ENCODE measurements at places on chromosomes 1 and 21.
A peak's percentile ranks its signal among the peaks of the same experiment; 100 is the strongest.

- no peak for DNase-seq
Measured at GRCh38 chr1:45093334-45093733, 81.3 kb downstream of the UROD start.

- no peak for DNase-seq
Measured at GRCh38 chr1:206866062-206866461, 639 bp downstream of the IL20 start.

DNA sequence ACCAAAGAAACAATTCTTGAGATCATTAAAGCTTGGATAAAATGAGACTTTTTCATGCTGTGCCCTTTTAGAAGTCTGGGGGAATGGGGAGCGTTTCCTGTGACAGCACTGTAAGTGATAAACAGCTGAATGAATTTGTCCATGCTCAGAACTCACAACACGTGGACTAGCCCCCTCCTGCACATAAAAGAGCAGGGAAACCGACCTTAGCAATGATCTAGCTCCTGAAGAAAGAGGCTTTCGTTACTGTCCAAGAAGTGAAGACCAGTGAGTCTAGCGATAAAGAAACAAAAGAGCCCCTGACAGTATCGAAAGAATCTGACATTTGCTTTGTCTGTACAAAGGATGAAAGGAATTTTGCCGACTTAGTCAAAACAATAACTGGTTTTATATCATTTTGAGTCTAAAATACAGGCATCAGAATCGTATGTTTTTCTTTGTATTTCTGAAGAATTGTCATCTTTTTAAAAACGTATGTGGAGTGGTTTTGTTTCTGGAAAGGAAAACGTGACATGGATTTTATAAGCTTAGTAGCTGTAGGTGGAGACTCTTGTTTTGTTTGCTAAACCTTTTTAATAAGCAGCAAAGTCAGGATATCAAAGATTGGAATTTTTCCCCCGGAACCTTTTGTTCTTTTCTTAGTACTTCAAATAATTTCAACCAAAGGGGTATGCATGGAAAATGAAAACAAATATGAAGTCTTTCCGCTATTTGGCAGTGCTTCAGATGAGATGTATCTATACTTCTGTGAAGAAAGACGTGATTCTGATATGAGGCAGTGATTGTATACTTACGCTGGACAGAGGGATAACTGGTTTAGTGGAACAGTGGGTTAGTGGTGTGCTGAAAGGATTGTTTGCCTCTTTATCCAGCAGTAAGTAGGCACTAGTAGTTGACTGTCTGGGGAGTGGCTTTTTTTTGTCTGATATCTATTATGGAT, 61.0 kb downstream of the MAST2 start:
- DNase-seq = no peak

DNA sequence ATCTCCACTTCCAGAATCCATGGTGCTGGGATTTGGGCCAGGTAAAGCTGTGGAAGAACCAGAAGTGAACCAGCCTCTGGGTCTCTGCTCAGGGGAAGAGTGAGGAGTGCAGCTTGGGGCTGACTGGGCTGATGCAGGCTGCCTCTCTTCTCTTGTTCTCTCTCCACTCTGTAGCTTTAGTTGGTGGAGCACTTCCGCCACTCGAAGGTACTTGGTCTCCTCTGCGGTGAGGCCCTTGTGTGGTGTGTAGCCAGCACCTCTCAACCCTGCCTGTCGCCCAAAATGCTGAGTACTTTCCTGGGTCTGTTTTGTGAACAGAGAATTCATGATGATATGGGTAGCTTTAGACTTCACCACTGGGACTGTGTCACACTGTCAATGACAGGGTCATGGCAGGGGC, 63.2 kb downstream of the URB2 start:
- no peak for DNase-seq

GRCh38 chr1:102535829-102536505, 539.2 kb upstream of the OLFM3 start:
- DNase-seq = no peak

- peak; percentile 85 for DNase-seq
Measured at GRCh38 chr1:6246497-6247467, 2.8 kb downstream of the HES3 start.

- no peak for DNase-seq
Measured at GRCh38 chr1:234120327-234120944, 216.0 kb downstream of the SLC35F3 start.

DNA sequence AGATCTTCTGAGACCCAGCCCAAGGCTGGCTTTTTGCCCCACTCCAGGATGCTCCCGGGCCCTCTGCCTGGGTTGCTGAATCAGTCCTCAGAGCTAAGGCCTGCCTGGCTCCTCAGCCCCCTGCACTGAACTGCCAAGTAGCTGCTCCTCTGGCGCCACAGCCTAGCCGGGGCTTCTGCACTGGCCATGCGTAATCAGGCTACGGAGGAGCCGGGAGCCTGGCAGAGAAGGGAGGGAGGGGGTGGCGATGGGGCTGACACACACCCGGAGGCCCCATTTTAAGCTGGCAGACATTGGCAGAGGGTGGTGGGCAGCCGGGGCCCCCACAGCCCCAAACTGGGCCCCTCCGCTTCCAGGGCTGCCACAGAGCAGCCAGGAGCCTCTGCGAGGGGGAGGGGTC, 38.7 kb downstream of the ALPL start:
- no peak for DNase-seq

GRCh38 chr1:229278120-229278741, 7.3 kb downstream of the RAB4A start:
- DNase-seq = no peak

GRCh38 chr1:104953555-104953954, 1203.9 kb downstream of the AMY1C start:
- no peak for DNase-seq

- peak; percentile 56 for DNase-seq
Measured at GRCh38 chr1:154784924-154785531, 85.1 kb downstream of the KCNN3 start.

GRCh38 chr1:54609301-54609921, 13.9 kb downstream of the FAM151A start:
- DNase-seq = no peak

- no peak for DNase-seq
Measured at GRCh38 chr1:18199462-18199861, 91.9 kb downstream of the IGSF21 start.

Measured in aorta (tissue), 5 donors.